ENCODE measurements at places on chromosomes 11 and 22.

DNA sequence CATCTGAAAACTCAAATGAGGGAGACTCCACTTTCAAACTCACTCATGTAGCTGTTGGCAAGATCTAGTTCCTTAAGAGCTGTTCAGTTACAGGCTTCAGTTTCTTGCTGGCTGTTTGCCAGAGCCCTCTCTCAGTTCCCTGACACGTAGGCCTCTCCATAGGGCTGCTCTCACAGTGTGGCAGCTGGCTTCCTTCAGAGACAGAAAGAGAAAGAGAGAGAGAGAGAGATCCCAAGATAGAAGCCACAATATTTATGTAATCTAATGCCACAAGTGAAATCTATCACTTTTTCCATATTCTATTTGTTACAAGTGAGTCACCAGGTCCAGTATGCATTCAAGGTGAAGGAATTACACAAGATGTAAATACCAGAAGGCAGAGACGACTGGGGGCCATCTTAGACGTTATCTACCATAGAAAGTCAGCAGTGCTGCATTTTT lies 168.8 kb downstream of the RCN1 start:
- DNase-seq: no peak

- no peak for DNase-seq
These were observed 101.4 kb downstream of the MRTFA start for GRCh38 chr22:40535189-40535512.

DNA sequence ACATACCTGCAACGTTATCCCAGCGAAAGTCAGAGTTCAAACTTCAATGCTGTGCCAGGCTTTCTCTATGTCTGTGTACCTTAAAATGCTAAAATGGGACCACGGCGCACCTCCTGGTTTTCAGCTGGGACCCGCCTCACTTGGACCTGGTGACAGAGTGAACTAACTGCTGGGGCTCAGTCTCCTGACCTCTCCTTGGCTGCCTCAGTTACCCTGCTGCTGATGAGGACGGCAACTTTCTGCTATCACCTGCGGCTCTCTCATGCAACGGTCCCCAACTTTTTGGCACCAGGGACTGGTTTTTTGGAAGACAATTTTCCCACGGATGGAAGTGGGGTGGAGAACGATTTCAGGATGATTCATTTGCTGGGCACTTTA lies 402.8 kb downstream of the BRD1 start:
- no peak for DNase-seq

DNA sequence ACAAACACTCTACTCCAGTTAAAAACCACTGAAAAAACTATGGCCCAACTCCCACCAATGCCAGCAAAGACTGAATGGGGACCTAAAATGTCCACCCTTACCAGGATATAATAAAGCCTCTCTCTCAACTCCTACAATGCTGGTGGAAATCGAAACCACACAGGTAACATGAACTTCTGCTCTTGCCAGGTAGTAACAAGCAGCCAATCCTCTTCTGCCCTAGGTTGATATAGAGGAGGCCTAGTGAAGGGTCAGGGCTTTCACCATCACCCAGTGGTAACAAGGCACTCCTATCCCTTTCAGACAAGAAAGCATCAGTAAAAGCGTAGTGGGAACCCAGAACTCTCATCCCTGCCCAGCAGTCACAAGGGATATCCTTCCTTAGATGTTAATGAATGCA lies 22.6 kb downstream of the DCUN1D5 start:
- no peak for DNase-seq

GRCh38 chr11:72072348-72072747 lies 8.0 kb downstream of the NUMA1 start:
- DNase-seq: no peak

GRCh38 chr11:61955422-61956135 lies 5.4 kb downstream of the BEST1 start:
- DNase-seq: no peak

DNA sequence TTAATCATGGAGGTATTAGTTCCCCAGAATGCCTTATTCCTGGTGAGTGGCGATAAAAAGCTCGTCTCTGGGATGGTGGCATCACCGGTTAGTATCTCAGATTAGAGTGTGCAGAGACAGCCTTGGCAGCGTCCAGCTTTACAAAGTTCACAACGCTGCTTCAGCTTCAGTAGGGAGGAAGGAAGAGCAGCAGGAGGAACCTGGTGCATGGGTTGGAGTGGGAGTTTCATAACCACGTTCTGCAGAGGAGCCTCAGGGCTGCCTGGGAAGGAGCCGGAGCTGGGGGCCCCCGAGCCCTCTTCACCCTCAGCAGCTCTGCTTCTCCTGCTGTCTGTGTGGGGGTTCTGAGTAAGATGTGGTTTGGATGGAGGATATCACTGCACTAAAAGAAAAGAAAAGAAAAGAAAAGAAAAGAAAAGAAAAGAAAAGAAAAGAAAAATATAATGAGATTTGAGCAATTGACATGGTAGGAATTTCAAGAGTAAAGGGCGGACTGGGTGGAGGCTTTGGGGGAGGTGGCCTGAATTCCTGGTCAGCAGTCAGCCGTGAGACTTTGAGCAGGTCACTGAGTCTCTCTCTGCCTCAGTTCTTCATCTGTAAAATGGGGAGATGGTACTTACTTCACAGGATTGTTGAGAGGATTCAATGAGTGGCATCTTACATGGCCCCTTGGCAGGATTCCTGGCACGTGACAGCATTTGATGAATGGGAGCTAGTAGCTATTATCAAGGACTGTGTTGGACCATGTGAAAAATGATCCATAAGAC lies 6.5 kb downstream of the ASPHD2 start:
- no peak for DNase-seq

- no peak for DNase-seq
These were observed 92.9 kb downstream of the PTPRJ start for GRCh38 chr11:48073031-48073861.

GRCh38 chr22:17562906-17563870 lies at the start of gene SLC25A18:
Gene SLC25A18, plus strand, starts transcription at chr22:17563498. Its CDS starts 16,447 bp downstream, at chr22:17579945.
- no peak for DNase-seq

- DNase-seq: no peak
These were observed 78.6 kb downstream of the ME3 start for GRCh38 chr11:86593833-86594232.

- DNase-seq: no peak
These were observed 126.1 kb downstream of the PGR start for GRCh38 chr11:101003468-101003867.

DNA sequence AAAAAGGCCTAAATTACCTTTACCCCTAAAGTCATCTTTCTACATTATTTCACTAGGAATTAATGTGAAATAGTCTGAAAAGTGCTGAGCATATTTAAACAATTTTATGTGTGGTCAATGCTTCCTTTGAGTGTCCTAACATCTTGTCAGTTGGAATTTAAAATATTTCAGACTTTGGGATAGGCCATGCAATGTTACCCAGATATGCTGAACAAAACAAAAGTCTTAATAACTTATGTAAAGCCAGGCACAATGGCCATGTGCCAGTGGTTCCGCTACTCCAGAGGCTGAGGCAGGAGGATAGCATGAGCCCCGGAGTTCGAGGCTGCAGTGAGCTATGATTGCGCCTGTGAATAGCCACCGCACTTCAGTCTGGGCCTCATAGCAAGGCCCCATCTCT lies 137.4 kb downstream of the CADM1 start:
- no peak for DNase-seq

DNA sequence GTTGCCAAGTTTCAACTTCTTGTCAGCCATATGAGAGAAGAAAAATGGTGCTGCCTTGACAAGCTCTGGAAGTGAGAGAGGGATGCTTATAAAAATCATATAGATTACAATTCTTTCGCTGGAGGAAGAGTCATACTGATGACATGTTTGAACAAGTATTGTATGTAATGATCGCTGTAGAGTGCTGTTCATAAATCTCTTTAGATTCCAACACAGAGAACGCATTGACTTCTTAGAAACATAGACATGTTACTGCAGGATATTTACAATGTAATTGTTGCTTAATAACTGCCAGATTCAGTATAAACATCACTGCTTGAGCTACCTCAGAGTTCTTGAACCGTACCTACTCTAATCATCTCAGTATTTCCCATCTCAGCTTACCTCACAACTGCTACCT lies 571.6 kb downstream of the LUZP2 start:
- DNase-seq: no peak

DNA sequence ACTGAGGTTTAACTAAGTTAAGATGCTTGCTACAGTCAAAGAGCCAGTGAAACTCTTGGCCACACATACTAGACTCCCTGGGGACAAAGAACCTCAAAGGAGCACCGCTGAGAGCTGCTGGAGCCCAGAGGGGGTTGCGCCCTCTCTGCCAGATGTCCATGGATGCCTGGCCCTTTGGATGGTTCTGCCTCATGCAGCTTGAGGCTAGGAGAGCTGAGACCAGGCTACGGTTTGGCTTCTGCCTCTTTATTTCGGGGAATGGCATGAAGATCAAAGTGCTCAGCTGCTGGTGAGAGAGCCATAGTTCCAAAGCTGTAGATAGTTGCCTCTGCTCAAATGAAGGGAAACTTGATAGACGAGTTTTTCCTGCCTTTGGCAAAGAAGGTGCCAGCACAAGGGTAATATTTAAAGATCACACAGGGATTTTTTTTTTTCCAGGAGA lies 43.0 kb downstream of the RASSF10 start:
- no peak for DNase-seq

- no peak for DNase-seq
These were observed 90.6 kb upstream of the FGF3 start for GRCh38 chr11:69909561-69910518.

GRCh38 chr11:90630176-90630575 lies 407.3 kb upstream of the CHORDC1 start:
- DNase-seq: no peak

DNA sequence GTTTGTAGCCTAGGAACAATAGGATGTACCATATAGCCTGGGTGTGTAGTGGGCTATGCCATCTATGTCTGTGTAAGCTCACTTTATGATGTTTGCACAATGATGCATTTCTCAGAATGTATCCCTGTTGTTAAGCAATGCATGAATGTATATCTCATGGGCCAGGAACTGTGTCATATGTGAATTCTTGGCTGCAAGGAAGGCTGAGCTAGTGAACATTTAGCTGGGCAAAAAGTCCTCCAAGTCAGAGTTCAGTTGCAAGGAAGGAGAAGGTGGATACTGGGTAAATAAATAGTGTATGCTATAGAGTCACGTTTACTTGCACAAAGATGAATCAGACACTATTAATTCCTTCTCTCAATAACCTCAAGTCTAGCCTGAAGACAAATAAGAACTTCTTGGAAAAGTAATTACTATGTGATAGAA lies 136.1 kb downstream of the EHF start:
- DNase-seq: no peak

- DNase-seq: no peak
These were observed 75.7 kb downstream of the KIAA1671 start for GRCh38 chr22:25027959-25028840.

DNA sequence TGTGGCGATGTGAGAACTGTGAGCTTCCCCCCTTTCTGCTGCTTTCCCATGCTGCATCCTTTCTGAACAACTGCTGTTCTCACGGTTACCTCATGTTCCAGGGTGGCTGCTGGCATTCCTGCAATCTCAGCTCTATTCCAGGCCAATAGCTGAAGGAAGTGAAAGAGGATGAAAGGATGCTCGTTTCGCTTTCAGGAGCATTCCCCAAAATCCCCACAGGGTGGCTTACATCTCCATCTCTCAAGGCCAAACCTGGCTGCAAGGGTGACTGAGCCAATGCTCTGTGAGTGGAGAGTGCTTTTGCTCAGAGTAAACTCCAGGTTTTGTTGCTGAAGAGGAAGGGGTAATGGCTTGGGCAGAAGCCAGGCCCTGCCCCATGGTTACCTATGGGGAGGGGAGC lies 848.2 kb downstream of the BRD1 start:
- no peak for DNase-seq

All from NCI-H1048 (cell line).